Activated naive CD4-positive, alpha-beta T cell treated with anti-CD3 and anti-CD28 coated beads for 36 hours (primary cell): ENCODE measurements at places on chromosomes 12 and 14. TPM values are rescaled to one million over a fixed set of nuclear protein-coding genes. Genes with fewer than 3 reads are reported as not detected.

Gene SERPINA1
- total RNA-seq: 4.3 TPM

Gene ITGA7
- 4.8 TPM for total RNA-seq

Gene OAS2
- total RNA-seq: 191 TPM

Gene HRK
- not detected for total RNA-seq

Gene ASPG
- total RNA-seq: not detected

Gene PLEKHG7
- not detected for total RNA-seq

Gene KRT73
- 2.1 TPM for total RNA-seq

Gene OR4E2
- total RNA-seq: not detected

Gene ZNF410
- 56.8 TPM for total RNA-seq

Gene SNRNP35
- 21.8 TPM for total RNA-seq

Gene COX8C
- total RNA-seq: 0.79 TPM

Gene TCTN2
- 3.5 TPM for total RNA-seq

Gene JPH4
- 0.05 TPM for total RNA-seq

Gene SERPINA10
- total RNA-seq: not detected

Gene EFS
- not detected for total RNA-seq

Gene RPS6KA5
- total RNA-seq: 12.0 TPM

Gene SLC7A8
- total RNA-seq: 0.79 TPM

Gene CCDC196
- not detected for total RNA-seq

Gene STAC3
- total RNA-seq: 0.93 TPM

Gene CD69
- 153 TPM for total RNA-seq

Gene RFLNA
- total RNA-seq: not detected

Gene USP44
- 6.6 TPM for total RNA-seq

Gene RAD9B
- 1.1 TPM for total RNA-seq

Gene C12orf50
- 0.07 TPM for total RNA-seq

Gene GUCY2C
- not detected for total RNA-seq

Gene SLC5A8
- not detected for total RNA-seq

Gene PTPRQ
- not detected for total RNA-seq

Gene GPD1
- total RNA-seq: 0.36 TPM

Gene CIDEB
- total RNA-seq: 15.1 TPM

Gene CALCOCO1
- total RNA-seq: 8.1 TPM

Gene TTC9
- total RNA-seq: 7.5 TPM

Gene TM7SF3
- total RNA-seq: 39.1 TPM

Gene DTX3
- 16.2 TPM for total RNA-seq

Gene SAMD15
- total RNA-seq: 0.10 TPM

Gene CLEC14A
- total RNA-seq: not detected

Gene NKX2-1
- total RNA-seq: not detected

Gene CABP1
- not detected for total RNA-seq

Gene TAS2R9
- total RNA-seq: not detected
